ENCODE measurements at places on chromosomes 2 and 18. TPM values are rescaled to one million over a fixed set of nuclear protein-coding genes. Genes with fewer than 3 reads are reported as not detected.

DNA sequence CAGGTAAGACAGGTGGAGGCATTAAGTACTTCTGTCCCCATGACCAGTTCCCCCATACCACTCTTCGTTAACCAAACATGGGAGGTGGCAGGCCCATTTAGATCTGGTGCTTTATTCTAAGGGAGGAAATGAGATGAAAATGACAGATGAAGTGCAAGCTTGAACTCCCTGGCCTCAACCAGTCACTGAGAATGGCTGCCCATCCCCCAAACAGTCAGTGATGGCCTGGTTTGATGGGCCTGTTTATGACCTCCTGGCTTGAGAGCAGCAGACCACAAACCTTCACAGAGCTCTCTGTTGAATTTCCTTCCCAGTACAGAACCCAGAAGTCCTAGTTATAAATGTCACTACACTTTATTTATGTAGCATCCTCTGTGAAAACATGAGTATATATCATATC is 31.1 kb downstream of the EPAS1 start:
- no peak for DNase-seq

DNA sequence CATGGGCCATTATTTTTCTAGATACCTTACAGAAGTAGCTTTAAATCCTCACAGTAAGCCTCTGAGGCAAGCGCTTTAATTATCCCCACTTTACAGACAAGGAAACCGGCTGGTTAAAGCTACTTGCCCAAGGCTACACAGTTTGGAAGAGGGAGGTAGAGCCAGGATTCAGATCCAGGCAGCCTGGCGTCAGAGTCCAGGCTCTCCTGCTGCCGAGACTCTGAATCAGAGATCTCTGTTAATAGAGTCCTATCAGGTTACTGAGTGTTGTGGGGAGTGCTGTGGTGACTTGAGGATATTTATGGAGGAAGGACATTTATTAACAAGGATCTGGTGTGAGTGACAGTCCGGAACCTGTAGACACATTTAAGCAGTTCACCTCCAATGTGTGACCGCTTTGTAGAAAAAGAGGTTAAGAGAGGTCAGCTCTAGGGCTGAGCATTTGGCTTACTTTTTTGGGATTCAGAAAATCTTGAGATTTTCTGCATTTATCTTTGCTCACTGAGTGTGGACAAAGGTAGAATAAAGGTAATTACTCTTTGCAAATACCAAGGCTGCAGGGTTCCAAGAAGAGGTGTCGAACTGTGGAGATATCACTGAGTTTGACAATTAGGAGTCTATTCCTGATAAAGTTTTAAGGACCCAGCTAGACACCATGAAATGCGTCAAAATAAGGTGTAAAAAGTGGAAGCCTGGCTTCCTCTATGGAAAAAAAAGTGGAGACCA is 1.6 kb upstream of the CEP192 start:
- no peak for DNase-seq

BMP10 gene
- polyA plus RNA-seq: not detected

RNF144A gene
- 62.9 TPM for polyA plus RNA-seq

TBC1D8 gene
- polyA plus RNA-seq: 45.3 TPM

TUBA3E gene
- polyA plus RNA-seq: 0.18 TPM

DNA sequence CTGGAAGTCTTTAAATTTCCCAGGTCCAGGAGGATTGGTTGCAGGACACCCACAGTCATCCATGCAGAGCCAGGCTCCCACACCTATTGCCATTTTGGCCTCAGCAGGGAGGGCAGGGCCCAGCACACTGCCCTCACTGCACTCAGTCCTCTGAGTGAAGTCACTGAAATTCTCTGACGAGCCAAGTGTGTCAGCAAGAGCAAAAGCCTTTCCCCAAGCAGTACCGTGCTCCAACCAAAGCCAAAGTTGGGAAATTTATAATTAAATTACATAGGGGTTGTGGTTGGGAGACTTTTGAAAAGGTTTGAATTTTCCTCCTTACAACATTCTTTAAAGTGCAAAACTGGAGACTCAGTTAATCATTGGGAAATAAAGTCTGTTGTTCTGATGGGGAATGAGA is 98.5 kb upstream of the CD226 start:
- no peak for DNase-seq

DNA sequence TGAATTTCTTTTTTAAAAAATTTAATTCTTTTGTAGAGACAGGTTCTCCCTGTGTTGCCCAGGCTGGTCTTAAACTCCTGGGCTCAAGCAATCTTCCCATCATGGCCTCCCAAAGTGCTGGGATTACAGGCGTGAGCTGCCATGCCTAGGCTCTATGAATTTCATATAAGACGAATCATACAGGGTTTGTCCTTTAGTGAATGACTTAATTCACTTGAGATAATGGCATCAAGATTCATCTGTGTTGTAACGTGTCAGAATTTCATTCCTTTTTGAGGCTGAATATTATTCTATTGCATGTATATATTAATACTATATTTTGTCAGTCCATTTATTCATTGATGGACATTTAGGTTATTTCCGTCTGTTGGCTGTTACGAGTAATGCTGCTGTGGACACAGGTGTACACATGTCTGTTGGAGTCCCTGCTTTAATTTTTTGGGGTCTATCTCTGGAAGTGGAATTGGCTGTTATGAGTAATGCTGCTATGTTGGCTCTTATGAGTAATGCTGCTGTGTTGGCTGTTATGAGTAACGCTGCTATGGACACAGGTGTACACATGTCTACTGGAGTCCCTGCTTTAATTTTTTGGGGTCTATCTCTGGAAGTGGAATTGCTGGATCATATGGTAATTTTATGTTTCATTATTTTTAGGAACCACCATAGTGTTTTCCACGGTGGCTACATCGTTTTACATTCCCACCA is 210.6 kb downstream of the CAMKMT start:
- no peak for DNase-seq

KIAA2012 gene
- 0.12 TPM for polyA plus RNA-seq

DNA sequence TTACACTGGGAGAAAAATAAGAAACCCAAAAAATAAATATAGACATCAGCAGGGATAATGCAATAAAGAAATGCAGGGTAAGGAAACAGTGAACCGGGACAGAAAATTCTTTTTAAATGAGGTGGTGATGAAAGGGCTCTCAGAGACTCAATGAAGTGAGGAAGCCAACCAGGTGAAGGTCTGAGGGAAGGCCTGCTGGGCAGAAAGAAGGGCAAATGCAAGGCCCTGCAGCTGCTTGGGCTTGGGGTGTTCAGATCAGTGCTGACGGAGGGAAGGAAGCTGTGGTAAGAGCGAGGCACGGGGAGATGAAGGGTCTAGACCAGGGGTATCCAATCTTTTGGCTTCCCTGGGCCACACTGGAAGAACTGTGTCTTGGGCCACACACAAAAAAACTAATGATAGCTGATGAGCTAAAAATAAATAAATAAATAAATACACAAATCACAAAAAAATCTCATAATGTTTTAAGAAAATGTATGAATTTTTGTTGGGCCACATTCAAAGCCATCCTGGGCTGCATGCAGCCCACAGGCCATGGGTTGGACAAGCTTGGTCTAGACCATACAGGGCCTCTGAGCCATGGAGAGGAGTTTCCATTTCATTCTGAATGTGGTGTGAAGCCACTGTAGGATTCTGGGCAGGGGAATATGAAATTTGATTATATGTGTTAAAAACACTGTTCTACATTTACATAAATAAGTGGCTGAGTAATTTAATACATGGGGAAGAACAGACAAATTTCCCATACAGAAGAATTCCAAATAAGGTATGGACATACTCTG is 96.3 kb upstream of the DNMT3A start:
- DNase-seq: no peak

SNTG2 gene
- polyA plus RNA-seq: 3.2 TPM

GRCh38 chr2:163752267-163752666 is 16.5 kb upstream of the FIGN start:
- no peak for DNase-seq

DNA sequence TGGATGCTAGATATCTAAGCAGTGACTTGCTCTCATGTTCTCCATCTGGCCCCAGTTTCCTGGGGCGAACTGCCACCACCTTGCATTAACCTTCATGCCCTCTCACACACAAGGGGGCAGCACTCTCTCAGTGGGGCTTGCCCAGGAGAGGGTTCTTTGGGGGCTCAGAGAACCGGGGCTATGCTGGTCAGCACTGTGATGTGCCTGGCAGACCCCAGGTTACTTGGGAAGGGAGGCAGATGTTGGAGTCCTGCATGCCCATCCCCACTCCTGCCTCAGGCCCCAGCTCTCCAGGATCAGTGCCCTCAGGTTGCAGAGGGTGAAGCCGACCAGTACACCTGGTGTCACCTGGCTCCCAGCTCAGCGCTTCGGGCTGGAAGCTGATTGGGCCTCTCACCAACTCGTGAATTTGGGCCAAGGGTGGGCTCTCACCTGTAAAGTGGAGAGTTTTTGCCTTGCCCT is 396.2 kb upstream of the HS6ST1 start:
- no peak for DNase-seq

DNA sequence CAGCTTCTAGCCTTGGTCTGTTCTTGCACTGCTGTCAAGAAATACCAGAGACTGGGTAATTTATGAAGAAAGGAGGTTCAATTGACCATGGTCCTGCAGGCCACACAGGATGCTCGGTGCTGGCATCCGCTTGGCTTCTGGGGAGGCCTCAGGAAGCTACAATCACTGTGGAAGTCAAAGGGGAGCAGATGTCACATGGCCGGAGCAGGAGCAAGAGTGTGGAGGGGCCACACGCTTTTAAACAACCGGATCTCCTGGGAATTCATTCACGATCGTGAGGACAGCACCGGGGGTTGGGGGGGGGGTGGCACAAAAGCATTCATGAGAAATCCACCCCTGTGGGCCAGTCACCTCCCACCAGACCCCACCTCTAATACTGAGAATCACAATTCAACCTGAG is 850.4 kb upstream of the SALL3 start:
- no peak for DNase-seq

GRCh38 chr2:112887964-112888749 is 22.8 kb upstream of the IL37 start:
- no peak for DNase-seq

DNA sequence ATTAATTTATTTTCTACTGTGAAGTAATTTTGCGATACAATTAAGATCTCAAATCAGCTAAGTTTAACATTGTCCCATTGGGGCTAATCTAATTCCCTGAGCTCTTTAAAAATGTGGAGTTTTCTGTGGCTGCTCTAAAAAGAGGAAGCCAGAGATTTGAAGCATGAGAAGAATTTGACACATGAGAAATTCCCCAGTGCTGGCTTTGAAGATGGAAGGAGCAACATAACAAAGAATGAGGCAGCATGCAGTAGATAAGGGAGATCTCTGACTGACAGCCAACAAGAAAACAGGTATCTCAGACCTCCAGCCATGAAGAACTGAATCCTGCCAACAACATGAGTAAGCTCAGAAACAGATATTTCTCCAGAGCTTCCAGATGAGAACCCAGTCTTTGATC is 308.4 kb downstream of the ZNF804A start:
- DNase-seq: no peak

DNA sequence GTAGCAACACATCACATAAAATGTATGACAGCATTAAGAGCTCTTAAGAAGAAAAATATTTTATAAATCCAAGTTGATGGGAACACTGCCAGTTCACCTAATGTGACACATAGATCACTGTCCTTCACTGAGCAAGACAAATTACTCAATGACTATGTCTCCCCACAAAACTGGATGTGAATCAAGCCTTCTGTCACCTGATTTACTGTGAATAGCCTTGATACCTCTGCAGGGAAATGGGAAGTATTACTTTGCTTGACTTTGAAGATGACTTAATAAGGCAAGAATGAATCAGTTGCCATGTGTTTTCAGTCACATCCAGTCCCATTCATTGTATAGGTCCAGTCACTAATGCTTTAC is 94.6 kb downstream of the NYAP2 start:
- no peak for DNase-seq

SRD5A2 gene
- 0.13 TPM for polyA plus RNA-seq

CD207 gene
- polyA plus RNA-seq: not detected

TMBIM1 gene
- polyA plus RNA-seq: 88.0 TPM

GRCh38 chr18:37393221-37393827 is 172.3 kb downstream of the CELF4 start:
- DNase-seq: no peak

GRCh38 chr2:114063346-114063745 is 173.5 kb downstream of the ACTR3 start:
- DNase-seq: no peak

DNA sequence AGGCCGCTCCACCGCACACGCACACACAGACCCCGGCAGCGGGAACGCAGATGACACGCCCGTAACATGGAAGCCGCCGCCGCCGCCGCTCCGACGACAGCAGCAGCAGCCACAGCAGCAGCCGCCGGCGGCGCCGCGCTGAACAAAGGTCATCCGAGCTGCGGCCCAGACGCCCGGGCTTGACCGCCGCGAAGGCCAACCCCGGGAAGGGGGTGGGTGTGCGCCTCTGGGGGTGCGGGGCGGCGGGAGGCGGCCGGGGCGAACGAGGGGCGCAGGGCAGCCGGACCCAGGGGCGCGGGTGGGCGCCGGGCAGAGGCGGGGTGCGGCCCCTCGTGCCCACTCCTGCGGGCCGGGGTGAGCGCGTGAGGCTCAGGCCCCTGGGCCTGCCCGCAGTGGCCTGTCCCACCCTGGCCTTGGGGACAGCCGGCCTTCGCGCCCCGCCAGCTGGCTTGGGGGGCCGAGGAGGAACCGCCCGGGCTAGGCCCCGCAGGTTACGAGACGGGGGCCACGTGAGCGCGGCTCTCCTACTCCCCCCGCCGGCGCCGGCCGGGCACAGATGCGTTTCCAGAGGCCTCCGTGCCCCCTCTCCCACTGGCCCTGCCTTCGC is 1.0 kb upstream of the ZNF532 start:
- no peak for DNase-seq

DNA sequence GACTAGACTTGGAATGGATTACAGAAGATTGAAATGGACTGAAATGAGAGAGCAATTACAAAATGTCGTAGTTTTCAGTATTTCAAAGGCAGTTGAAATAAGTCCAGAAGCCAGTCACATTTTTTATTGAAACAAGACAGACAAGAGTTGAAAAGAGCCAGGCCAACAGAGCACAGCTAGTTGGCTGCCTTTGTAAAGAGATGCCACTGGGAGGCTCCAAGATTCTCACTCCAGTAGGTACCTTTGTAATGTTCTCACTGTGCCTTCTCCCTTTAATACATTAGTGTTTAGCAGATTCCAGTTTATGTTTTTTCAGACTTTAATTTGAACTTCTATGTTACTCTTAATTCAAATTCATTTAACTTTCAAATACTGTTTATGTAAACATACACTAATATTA is 234.8 kb downstream of the DSEL start:
- no peak for DNase-seq

- DNase-seq: no peak
These were observed 354.9 kb upstream of the CDH20 start for GRCh38 chr18:60978338-60978737.

- no peak for DNase-seq
These were observed 43.5 kb downstream of the PSTPIP2 start for GRCh38 chr18:46028536-46028891.
